ENCODE measurements at places on chromosomes 11 and 22. TPM values are rescaled to one million over a fixed set of nuclear protein-coding genes. Genes with fewer than 3 reads are reported as not detected.
A peak's percentile ranks its signal among the peaks of the same experiment; 100 is the strongest.

KRTAP5-7 gene
- not detected for polyA plus RNA-seq

SYT7 gene
- polyA plus RNA-seq, result 14.4 TPM

NAT10 gene
- polyA plus RNA-seq, result 67.5 TPM

SPTBN2 gene
- 19.1 TPM for polyA plus RNA-seq

CDC42BPG gene
- polyA plus RNA-seq, result 6.7 TPM

IGSF22 gene
- 0.14 TPM for polyA plus RNA-seq

TBX10 gene
- 0.09 TPM for polyA plus RNA-seq

OR51B4 gene
- not detected for polyA plus RNA-seq

FADS1 gene
- 141 TPM for polyA plus RNA-seq

TREH gene
- polyA plus RNA-seq, result 0.03 TPM

RIBC2 gene
- polyA plus RNA-seq, result 0.79 TPM

C11orf91 gene
- polyA plus RNA-seq, result not detected

DNA sequence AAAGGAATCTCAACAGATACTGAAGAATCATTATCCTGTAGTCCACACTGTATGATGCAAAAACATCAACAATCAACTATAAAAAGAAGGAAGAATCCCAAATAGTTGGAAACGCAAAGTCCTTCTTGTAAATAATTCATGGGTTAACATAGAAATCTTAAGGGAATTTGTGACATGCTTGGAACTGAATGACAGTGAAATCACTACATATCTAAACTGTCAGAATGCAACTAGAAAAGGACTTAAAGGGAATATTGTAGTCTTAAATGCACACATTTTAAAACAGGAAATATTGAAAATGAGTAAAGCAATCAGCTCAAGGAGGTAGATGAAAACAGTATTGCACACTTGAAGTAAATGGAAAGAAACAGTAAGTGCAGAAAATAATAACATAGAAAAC, 147.6 kb upstream of the MPPED2 start:
- DNase-seq, result no peak

DNA sequence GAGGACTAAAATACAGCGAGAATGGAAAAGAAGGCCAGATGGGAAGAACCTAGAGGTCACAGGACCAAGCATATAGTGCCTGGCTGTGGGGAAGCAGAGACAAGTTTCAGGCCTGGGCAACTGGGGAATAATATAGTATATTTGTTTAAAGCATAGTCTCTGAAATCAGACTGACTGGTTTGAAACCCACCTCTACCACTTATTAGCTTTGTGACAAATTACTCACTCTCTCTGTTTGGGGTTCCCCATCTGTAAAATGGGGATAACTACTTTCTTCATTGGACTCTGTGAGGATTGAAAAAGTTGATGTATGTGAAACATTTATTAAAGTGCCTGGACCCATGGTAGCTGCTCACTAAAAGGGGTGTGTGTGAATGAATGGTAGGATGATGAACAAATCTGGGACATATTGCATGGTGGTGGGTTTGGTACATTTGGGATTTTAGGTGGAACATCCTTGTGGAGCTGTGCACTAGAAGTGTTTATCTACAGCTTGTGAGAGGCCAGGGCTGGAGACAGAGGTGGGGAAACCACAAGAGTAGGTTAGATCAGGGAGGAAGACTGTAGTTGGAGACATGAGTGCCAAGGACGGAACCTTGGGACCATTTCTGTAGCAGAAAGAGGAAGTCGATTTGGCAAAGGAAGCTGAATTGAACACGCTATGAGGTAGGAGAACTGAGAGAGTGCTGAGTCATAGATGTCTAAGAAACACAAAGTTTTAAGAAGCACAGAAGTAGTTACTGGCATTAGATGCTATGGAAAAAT, 52.6 kb downstream of the SWAP70 start:
- DNase-seq, result no peak

GRCh38 chr11:68255526-68255925, 16.2 kb downstream of the C11orf24 start:
- DNase-seq, result no peak

DNA sequence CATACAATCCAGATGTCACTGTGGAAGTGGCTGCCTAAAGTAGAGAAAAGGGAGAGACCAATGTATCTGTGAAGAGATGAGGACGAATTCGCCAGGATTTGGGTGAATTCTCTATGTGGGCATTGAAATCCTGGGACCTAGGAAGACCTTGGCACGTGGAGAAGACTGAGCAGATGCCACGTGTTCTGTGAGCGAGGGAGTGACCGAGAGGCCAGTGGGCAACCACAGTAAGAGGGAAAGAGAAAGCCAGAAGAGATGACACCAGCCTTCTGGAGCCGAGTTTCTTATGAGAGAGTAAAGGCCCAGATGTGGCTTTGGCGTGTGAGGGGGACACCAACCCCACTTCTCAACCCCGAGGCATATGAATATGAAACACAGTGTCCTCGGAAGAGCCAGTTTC, 228.1 kb downstream of the BUD13 start:
- no peak for DNase-seq

DNA sequence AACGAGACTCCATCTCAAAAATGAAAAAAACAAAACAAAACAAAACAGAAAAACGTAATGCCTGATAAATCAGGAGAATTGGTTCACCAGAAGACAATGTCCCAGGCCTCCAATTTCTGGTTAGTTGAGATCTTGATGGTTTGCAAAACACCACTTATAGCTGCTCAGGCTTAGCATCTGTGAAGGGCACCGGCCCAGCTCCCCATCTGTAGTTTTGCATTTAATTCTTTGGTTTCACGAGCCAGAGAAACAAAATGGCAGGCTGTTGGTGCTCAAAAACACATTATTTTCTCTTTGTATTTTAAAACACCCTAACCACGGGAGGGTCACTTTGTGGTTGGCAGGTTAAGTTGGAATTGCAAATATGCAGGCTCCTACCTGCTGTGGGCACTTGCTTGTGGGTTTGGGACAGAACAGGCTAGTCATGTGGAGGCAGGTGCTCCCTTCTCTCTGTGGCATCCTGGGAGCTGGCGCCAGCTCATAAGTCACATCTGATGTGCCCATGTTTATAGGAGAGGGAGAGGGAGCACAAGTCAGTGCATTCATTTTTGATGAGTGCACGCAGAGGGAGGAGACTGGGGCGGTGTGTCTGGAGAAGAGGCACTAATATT, 145.9 kb downstream of the CEP164 start:
- DNase-seq, result no peak

DNA sequence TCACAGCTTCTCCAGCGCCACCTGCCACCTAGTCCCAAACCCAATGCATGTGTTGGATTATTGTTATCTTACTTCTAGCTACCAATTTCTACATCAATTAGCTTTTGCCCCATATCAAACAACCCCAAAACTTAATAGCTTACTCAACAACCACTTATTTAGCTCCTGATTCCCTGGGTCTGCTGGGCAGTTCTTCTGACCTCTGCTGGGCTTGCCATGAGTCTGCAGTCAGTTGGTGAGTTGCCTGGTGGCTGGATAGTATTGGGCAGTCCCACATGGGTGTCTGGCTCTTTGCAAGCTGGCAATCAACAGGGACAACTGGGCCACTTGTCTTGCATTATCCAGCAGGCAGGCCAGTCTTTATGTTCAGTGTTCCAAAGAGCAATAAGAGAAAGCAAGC, 13.6 kb upstream of the MS4A15 start:
- no peak for DNase-seq

- DNase-seq, result no peak
These were observed 493.9 kb upstream of the B3GAT1 start for GRCh38 chr11:134905928-134906327.

- DNase-seq, result no peak
These were observed 20.4 kb upstream of the GRAMD1B start for GRCh38 chr11:123409456-123410217.

DNA sequence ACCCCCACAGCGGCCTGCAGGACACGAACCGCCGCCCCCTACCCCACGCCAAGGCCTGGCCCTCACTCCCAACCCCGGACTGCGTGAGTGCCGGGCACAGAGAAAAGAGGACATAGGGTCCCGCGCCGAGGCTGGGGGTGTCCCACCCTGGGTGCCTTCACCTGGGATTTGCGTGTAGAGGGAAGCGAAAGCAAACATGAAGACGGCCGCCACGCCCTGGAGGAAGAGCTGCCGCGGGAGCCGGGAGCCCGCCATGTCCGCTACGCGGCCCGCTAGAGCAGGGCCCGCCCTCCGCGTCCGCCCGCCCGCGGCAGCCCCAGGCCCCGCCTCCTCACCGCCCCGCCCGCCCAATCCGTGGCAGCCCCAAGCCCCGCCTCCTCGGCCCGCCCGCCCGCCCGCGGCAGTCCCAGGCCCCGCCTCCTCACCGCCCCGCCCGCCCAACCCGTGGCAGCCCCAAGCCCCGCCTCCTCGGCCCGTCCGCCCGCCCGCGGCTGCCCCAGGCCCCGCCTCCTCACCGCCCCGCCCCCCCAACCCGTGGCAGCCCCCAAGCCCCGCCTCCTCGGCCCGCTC, at the start of gene LMF2:
Gene LMF2 (minus strand): TSS at position 282 of the 570 bp plus-strand sequence. CDS start 27 bp downstream, at position 255.
- peak; percentile 92 for DNase-seq

DNA sequence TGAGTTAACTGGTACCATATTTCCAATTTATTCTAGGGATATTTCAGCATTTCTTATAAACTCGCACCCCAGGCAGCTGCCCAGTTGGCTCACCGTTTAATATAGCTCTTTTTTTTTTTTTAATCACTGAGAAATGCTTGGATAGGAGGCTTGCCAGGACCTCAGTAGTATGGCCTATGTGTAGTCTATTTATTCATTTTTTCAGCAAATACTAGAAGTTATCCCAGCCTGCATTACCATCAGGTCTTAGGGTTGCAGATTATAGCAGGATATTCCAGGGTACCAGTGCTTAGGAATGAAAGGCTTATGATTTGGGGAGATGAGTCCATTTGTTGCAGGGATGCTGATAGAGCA, 26.6 kb downstream of the PARVA start:
- DNase-seq, result no peak

Data from H1 (cell line).